ENCODE measurements at places on chromosomes 1 and 21. TPM values are rescaled to one million over a fixed set of nuclear protein-coding genes. Genes with fewer than 3 reads are reported as not detected.

- DNase-seq = no peak
Measured at GRCh38 chr21:26883768-26884167, 38.6 kb upstream of the ADAMTS1 start.

- DNase-seq = no peak
Measured at GRCh38 chr1:55329091-55329490, 113.9 kb upstream of the USP24 start.

- DNase-seq = no peak
Measured at GRCh38 chr1:187336441-187337168, 507.9 kb downstream of the PLA2G4A start.

GRCh38 chr1:227312361-227313025 is 5.8 kb downstream of the CDC42BPA start:
- no peak for DNase-seq

DNA sequence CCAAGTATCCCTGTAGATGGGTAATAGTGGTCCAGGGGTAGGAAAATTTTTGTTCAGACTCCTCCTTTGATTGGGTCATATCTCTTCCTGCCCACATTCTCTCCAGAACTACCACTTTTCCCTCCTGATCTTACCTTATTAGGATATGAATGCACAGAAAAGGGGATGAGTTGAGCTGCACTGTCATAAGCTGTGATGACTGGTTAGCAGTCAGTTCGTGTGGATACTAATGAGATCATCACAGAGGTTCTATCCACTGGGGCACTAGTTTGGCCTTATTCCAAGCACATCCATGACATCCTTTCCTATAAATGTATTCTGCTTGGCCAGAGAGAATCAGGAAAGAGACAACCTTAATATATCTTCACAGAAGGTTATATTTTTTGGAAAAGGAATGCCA is 22.1 kb upstream of the TBX15 start:
- no peak for DNase-seq

Gene TENT5C
- total RNA-seq = 0.76 TPM

GRCh38 chr1:165575468-165576099 is 31.8 kb downstream of the LRRC52 start:
- no peak for DNase-seq

Gene TNFSF4
- 0.21 TPM for total RNA-seq

- DNase-seq = no peak
Measured at GRCh38 chr1:110888641-110889040, 15.7 kb downstream of the CD53 start.

Gene OXCT2
- total RNA-seq = 0.35 TPM

GRCh38 chr1:163614361-163614760 is 292.6 kb downstream of the NUF2 start:
- no peak for DNase-seq

Gene OR2L8
- not detected for total RNA-seq

DNA sequence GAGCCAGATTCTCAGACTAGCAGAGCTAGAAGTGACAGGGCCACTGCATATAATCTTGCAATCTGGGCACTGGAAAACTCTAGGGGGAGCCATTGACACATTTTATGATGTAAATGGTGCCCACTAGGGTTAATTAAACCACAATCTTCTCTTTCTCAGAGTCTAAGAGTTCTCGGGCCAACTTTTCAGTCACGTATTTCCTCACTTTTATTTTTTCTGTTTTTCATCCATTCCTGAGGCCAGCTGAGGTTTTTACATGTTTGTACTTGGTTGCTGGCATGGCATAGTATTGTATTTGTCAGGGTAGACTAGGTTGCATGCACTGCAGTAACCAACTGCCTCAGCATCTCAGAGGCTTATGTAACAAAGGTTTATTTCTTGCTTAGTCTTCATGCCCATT is 138.2 kb downstream of the ZNF326 start:
- DNase-seq = peak; percentile 62

Gene KRTAP12-2
- total RNA-seq = not detected

Gene WDR77
- 62.6 TPM for total RNA-seq

DNA sequence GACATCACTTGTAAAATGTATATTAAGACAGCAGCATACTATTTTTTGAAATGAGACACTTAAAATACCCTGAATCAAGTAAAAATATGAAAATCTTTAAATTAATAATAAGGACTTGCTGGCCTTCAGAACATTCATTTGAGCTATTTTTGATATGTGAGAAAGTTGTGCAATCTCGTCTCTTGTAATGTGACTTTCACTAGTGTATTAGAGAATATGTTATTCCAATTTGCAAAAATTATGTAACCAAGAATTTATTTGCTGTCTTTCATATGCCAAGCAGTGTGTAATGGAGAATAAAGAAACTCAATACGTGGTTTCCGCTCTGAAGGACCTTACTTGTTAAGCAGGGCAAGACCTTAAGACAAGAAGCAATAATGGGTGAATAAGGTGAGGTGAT is 375.0 kb upstream of the RUNX1 start:
- no peak for DNase-seq

GRCh38 chr1:162857850-162858249 is 3.1 kb downstream of the CCDC190 start:
- DNase-seq = no peak

DNA sequence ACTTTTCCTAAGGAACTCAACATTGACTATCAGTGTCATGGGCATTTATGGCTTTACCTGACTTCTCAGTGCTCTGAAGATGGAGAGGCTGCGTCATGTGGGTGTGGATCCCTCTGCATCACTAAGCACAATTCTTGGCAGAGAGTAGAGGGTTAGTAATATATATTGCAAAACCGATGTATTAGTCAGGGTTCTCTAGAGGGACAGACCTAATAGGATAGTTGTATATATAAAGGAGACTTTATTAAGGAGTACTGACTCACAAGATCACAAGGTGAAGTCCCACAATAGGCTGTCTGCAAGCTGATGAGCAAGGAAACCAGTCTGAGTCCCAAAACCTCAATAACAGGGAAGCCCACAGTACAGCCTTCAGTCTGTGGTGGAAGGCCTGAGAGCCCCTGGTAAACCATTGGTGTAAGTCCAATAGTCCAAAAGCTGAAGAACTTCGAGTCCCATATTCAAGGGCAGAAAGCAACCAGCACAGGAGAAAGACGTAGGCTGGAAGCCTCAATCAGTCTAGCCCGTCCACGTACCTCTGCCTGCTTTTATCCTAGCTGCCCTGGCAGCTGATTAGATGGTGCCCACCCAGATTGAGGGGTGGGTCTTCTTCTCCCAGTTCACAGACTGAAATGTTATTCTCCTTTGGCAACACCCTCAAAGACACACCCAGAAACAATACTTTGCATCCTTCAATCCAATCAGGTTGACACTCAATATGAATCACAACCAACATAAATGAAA is 159.7 kb upstream of the NRIP1 start:
- DNase-seq = peak; percentile 35

- DNase-seq = no peak
Measured at GRCh38 chr21:40173816-40174215, 306.6 kb downstream of the PCP4 start.

DNA sequence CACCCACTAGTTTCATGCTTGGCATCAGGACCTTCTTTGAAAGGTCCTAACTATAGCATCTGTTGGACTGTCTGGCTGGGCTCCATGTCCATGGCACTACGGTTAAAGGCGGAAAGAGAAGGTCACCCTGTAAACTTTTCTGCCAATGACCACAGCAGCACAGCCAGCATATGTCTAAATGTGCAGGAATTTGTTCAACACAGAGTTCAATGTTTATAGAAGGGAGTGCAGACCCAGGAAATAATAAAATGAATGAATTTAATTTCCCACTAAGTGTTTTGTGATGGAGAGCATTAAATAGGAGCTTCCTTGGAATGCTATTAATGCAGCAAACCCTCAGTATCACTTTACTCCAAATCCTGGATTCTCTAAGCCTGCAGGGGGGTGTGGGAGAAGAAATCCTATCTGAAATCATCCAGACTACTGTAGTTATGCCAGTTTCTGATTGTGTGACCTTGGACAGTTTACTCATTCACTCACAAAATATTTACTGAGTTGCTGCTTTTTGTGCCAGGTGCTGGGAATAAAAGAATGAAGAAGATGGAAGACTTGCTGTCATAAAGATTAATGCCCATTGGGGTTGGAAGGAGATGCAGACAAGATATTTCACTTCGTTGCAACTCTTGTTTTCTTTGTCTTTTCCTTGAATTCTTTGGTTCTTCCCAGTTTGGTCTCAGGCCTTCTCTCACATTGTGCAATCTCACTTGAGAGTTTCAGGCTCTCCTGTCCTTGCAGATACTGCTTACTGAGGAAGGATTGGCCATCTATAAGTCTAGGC is 195.0 kb downstream of the ROR1 start:
- peak; percentile 19 for DNase-seq

Gene CROCC
- total RNA-seq = 2.8 TPM

Gene DDR2
- total RNA-seq = 36.5 TPM

DNA sequence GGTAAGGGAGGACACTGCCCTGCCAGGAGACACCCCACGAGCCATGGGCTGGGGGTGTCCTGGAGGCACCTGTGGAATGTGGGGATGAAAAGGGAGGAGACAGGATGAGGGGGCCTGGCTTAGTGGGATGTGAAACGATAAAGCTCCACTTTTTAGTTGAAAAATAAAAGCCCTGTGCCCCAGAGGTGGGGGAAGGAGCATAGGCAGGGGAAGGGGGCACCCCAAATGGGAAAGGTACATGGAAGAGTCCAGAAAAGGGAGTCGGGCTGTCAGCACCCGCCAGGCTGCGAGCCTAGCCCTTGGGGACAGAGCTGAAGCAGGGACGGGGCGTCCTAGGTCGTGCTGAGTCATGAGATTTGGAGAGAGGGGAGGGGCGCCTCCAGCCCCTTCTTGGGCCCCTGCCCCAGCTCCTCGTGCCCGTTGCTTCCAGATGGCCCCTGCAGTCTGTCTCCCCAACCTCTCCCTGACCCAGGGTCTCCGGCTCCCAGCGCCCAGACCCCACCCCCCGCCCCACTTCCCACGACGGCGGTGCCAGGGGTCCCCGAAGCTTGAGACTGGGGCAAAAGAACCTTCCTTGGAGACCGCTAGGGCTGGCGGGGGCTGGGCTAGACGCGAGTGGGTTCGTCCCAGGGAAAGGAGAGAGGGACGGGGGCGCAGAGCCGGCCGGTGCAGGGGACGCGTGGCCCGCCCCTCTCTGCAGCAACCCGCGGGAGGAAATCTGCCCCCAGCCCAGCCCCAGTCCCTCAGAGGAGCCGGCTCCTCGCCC is 795 bp downstream of the SYT2 start:
- DNase-seq = no peak

DNA sequence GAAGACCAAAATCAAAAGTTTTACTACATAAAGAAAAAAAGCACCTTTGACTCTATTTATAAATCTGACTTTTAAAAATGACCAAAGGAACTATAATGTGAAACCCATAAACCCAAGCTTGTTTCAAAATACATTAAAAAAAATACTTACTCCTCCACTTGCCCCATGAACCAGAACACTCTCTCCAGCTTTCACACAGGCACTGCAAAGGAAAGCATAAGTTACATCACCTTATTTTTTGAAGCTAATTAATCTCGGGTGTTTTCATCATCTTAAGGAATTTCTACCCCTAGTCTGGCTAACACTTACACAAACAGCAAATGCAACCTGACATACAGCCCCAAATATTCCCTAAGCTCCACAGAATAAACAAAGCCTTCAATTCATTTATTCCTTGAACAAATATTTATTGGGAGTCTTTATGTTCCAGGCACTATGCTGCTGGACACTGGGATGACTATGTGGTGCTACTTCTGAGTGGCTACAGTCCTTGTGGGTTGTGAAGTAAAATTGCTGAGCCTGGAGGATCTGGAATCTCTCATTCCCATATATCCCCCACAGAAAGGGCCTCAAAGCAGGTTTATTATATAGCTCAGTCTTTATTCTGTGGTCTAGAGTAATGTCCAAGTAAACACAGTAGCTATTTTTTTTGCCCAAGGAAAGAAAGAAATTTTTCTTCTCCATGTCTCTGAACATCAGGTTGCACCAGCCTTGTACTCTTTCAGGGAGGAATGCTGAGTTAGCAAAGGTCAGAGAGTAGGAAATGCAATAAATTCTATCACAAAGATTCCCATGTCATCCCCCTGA is 18.2 kb downstream of the CRYZ start:
- DNase-seq = peak; percentile 28

DNA sequence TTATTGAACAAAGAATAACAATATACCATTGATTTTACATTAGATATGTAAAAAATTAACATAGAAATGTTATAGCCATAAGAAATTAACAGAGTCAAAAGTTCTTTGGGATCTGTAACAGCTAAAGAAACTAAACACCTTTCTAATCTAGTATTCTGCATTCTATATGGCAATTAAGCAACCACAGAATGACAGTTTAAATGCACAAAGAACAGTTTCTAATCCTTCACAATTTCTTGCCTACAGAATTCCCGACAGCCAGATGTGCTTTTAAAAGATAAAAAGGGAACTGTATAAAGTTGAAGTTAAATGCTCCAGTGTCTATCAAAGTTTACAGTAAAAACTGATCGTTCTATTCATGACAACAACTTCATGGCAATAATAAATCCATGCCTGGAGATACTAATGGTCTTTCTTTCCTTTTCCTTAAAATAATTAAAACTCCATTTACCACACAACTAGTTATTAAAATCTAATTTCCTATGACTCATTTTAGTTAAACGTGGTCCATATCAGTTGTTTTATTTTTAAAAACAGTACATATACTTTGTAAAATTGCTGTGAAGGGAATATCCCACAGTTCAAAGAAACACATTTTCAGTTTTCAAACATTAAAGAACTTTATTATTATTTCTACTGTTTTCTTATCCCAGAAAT is 110.2 kb downstream of the EIF4G3 start:
- DNase-seq = no peak

- DNase-seq = no peak
Measured at GRCh38 chr1:159918352-159919200, 6.7 kb downstream of the TAGLN2 start.

GRCh38 chr1:51328926-51329325 is 1.4 kb downstream of the TTC39A start:
- DNase-seq = no peak

DNA sequence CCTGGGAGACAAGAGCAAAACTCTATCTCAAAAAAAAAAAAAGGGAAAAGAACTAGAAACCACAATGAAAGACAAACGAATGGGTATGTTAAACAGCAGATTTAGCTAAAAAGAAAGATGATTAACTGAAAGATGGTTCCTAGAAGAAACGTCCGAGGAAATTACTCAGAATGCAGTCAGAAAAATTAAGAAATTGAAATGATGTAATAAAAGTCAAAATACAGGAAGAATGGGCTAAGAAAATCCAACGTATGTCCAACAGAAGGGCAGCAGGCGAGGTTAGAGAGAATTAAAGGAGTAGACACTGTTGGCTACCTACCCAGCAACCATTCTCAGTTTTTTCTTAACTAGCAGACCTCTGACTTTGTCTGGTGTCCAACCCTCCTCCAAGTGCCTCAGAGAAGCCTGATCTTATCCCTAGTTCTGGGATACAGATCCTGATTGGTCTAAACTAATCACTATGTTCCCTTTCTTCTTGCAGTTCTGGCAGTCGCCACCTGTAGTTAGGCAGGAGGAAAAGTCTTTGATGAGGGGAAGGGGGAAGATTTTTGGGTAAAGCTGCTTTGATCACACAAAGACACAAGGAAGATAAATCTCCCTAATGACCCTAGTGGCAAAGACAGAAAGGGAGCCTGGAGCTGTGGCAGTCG is 25.7 kb downstream of the GPR161 start:
- DNase-seq = no peak
